ENCODE measurements at places on chromosomes 7 and 10.

- DNase-seq: no peak
These were observed 375.8 kb downstream of the MDFIC start for GRCh38 chr7:115297656-115298055.

DNA sequence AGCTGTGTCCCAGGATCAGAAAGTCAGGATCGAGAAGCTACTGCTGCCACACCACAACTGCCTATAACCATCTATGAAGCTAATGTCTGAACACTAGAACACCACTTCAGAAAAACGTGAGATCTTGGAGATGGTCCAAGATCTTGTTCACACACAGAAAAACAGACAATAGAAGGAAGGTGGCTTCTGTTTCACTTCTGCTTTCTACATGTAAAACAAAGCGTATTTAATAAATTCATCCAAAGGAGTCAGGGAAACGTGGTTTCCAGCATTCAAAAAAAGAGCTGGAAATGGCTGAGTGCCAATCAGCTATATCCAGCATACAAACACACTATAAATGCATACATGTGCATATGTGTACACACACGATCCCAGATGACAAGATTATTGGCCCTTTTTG lies 70.2 kb upstream of the CCDC71L start:
- DNase-seq: no peak

DNA sequence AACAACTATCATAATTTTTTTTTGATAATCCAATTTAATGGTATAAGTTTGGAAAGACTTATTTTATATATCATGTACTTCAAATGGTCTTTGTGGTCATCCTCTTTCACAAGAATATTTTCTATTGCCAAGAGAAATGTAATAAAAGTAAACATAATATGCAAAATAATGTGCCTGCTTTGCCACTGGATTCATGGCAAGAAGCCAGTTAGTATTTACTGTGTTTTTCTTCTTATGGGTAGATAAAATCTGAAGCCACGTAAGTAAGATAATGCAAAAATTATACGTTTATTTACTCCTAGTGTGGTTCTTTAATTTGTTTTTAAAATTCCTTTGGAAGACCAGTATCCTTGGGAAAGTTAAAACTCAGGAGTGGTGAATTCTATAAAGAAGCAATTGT lies 258.5 kb downstream of the ARL4A start:
- DNase-seq: no peak

GRCh38 chr10:74658511-74658910 lies 167.9 kb upstream of the KAT6B start:
- DNase-seq: no peak

- DNase-seq: no peak
These were observed 37.3 kb upstream of the PRSS1 start for GRCh38 chr7:142711746-142712616.

DNA sequence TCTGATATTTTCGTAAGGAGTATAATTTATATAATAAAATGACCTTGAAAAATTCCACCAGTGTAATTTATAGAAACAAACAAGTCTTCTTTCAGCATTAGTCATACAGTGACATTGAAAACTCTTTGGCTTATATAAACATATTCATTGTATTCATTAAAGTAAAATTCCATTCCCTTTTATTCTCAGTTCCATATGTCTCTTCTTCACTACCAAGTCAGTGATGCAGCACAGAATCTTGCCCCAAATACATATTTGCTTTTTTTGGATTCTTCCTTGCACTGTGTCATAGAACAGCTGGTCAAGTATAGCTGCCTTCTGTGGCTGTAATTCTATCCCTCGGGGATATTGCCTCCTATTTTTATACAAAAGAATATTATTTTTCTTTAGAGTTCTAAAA lies 884.5 kb upstream of the POT1 start:
- DNase-seq: no peak

Data from 8988T (cell line).